ENCODE measurements at places on chromosomes 6 and 20.

DNA sequence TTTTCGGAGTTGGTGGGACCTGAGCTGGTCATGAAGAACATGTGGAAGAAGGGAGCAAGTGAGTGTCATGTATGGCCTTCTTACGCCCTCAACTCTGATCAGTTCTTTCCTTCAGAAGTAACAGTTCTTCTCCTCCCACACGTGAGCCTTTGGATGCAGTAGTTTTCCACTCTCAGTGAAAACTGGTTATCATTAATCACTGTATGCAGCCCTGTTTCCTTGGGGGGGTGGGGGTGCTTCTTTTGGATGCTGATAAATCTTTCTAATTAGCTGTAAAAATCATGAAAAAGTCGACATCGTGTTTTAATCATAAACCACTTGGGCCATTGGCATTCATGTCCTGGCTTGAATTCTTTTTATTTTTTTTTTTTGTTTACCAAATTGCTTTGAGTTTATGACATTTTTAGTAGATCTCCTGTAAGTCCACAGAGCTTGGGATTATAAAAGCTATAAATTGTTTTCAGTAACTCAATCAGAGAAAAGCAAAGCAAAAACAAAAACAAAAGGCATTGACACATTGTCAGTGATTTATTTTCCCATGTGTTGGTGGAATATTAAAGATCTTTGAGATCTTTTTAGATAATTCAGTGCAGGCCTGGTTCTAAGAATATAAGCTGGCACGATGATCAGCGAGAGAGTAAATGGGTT, 84.8 kb downstream of the TRMT11 start:
- no peak for DNase-seq

- DNase-seq = no peak
Measured at GRCh38 chr6:30686009-30686907, at the start of gene PPP1R18. Gene PPP1R18, minus strand, starts transcription at chr6:30686645. Its CDS starts 627 bp downstream, at chr6:30686018.

GRCh38 chr6:6981681-6982322, 126.0 kb upstream of the RREB1 start:
- no peak for DNase-seq

DNA sequence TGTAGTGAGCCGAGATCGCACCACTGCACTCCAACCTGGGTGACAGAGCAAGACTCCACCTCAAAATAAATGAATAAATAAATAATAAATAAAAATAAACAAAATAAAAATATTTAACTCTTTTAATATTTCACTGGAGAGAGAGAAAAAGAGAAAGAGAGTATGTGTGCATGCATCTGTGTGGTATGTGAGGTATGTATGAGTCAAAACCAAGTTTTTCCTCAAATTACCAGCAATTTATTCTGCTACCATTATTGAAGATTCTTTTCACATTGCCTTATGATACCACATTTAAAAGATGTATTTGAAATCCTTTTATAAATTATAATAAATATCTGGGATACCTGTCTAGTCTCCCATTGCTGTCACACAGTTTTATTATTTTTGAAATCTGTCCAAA, 122.1 kb downstream of the CD164 start:
- no peak for DNase-seq

DNA sequence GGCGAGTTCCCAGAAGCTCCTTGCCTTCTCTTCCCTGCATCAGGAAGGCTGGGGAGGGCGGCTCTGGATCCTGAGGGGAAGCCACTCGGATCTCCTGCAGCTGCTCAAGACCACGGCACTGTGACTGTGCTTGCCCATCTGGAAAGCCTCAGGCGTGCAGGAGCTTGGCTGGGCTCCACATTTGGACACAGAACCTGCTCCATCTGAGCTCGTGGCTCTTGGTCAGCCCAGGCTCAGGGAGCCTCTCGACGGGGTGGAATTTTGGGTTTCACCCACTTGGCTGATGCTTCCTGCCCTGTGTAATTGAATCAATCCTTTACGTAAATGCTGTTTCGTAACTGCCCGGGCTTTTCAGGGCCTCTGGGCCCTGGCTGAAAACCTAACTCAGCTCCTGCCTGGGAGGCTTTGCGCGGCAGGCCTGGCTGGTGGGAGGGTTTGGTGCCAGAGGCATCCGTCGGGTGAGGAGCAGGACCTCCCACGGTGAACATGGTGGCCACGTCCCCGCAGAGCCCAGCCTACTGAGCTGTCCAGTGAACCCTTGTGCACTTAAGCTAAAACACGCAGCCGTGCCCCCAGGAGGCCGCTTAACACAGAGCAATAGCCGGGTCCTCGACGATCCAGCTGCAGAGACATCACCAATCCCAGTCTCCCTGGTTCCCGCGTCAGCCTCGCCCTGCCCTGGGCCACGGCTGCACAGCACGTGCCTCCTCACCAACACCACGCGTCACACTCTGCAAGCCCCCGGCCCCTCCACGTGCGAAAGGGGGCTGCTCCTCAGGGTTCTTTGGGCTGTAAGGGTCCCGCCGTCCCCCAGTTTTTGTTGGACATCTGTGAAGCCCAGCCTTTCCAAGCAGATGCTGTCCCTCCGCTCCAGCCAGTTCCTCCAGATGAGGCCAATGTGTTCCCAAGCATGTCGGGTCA, 241.0 kb downstream of the DLL1 start:
- DNase-seq = no peak

DNA sequence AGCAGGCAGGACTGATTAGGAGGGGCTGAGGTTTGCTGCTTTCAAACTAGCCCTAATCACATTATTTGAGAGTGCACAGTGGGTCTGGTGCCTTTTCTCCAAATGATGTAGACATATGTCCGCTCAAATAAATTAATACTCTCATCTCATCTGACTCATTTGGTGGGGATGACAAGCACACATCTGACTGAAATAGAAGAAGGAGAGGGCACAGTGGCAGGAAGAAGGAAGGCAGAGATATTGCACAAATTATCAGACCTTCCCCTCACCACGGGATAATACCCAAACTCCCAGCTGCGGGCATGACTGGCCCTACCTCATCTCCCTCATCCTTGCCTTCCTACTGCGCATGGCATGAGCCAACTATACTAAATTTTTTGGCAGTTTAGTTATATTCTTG, 33.9 kb upstream of the TNFRSF21 start:
- no peak for DNase-seq

DNA sequence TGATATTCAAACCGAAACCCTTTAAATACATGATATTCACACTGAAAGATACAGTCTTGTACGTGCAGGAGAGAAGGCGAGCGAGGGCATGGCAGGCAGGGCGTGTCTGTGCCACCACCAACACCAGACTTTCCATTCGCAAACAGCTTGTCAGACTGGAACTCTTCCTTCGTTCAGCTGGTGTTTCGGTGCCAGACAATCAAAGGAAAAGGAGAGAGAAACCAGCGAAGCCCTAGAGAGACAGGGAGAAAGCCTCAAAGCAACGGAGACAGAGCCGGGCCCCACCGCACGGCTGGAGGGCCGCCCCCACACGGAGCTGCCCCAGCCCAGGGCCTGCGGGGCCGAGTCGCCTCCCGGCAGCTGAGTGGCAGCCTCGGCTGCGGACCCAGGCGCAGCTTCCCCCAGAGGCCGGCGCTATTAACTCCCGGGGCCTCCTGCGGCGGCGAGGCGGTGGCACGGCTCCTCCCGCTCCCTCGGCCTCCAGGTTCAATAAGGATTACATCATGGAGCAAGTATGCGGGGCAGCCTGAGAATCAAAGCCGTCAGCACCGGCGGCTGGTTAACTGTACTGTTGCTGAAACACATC, 32.1 kb upstream of the NR2E1 start:
- peak; percentile 73 for DNase-seq

GRCh38 chr20:22001886-22002285, 296.4 kb downstream of the PAX1 start:
- DNase-seq = no peak

- DNase-seq = no peak
Measured at GRCh38 chr6:70839286-70840266, 117.3 kb downstream of the B3GAT2 start.

DNA sequence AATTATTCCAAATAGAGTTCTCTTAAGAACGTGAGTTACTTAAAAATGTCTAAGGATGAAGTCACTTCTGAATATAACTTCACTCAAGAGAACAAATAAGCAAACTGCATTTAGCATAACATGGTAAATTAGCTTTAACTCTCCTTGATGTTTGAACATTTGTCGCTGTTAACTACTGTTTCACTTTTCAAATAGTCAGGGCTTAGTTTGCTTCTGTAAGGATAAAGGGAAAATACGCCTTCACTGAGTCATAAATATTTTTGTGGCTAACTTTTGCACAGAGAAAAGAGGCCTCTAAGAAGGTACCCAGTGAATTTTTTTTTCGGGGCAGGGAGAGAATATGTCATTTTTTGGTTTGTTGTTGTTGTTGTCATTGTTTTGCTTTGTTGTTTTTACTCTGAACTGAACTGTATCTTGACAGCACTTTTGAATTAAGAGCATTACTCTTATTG, 8.1 kb downstream of the PTPN1 start:
- DNase-seq = no peak

- no peak for DNase-seq
Measured at GRCh38 chr6:135270676-135271536, 89.8 kb downstream of the MYB start.

DNA sequence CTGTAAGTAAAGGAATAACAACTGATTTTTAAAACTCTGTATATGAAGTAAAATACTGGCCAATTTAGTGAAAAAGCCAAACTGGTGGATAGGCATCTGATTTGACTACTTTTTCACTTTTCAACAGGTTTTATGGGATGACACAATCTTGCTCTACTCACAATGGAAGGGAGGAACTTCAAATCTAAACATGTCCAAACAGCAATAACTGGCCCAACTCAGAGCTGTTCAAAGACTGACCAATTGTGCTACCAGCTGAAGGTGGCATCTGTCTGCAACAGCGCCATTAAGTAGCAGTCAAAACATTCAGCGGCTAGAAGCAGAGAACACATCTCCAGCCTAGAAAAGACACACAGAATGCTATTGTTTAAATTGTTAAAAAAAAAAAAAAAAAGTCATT, 44.6 kb downstream of the SESN1 start:
- no peak for DNase-seq

- no peak for DNase-seq
Measured at GRCh38 chr6:133225560-133225959, 15.6 kb upstream of the EYA4 start.

- no peak for DNase-seq
Measured at GRCh38 chr6:21759721-21760120, 166.2 kb downstream of the SOX4 start.

- DNase-seq = no peak
Measured at GRCh38 chr6:37903351-37904340, 84.1 kb downstream of the ZFAND3 start.

- no peak for DNase-seq
Measured at GRCh38 chr6:96898241-96898851, 655 bp upstream of the NDUFAF4 start.

DNA sequence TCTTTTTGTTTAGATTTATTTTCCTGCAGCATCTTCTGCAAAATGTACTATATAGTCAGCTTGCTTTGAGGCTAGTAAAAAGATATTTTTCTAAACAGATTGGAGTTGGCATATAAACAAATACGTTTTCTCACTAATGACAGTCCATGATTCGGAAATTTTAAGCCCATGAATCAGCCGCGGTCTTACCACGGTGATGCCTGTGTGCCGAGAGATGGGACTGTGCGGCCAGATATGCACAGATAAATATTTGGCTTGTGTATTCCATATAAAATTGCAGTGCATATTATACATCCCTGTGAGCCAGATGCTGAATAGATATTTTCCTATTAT, 3.2 kb downstream of the FOXC1 start:
- DNase-seq = no peak

DNA sequence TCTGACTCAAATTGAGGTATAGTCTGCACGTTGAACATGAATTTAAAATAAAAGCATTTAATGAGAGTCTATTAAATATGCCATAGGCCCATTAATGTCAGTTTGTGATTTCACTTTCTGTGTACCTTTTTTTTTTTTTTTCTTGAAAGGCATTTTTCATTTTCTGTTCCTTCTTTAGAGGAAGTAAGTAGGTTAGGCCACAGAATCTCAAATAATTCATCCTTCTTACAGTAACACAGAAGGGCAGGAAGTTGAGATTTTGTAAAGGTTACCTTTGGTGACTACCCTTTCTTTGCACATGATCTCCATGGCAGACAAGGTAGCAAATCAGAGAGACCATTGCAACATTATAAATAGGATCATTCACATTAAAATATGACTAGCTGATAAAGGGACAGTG, 9.6 kb downstream of the L3MBTL3 start:
- no peak for DNase-seq

DNA sequence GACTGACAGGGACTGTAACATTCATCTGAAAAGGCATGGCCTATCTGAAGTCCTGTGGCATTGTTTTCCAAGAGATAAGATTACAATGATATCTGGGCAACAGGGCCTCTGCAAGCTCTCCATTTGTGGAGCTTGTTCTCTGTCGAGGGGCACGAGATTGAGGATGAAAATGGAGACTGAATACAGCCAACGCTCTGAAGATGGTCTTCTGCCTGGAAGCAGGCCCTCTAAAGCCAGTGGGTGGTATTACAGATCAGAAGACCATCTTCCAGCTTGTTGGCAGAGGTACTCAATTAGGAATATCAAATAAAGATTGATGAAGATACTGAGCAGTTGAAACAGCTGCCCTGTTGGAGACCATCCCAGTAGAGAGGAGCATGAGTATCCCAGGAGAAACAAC, 288.2 kb downstream of the CENPW start:
- no peak for DNase-seq

DNA sequence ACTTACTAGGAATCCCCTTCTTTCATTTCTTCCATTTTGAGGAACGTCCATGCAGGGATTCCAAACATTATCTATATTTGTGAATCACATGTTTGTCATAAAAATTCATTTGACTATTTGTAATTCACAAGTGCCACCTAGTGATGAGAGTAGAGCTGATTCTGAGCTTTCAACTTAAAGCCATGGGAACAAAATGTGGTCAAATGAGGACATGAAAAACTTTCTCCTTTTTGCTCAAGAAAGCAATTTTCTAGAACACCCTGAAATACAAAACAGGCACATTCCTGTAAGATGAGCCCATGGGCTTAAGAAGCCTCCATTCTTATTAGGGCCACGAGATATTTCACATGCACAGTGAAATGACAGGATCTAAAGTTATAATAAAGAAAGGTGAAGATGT, 12.3 kb downstream of the MAP3K7 start:
- no peak for DNase-seq

- no peak for DNase-seq
Measured at GRCh38 chr20:1083431-1084080, 34.8 kb upstream of the PSMF1 start.

GRCh38 chr6:160141001-160141726, 19.5 kb downstream of the SLC22A1 start:
- DNase-seq = no peak

- no peak for DNase-seq
Measured at GRCh38 chr6:52745764-52746201, 17.5 kb downstream of the GSTA2 start.

DNA sequence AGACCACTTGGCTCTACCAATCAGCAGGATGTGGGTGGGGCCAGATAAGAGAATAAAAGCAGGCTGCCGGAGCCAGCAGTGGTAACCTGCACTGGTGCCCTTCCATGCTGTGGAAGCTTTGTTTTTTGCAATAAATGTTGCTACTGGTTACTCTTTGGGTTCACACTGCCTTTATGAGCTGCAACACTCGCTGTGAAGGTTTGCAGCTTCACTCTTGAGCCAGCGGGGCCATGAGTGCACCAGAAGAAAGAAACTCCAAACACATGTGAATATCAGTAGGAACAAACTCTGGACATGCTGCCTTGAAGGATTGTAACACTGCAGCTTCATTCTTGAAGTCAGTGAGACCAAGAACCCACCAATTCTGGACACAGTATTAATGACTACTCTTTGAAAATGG, 89.9 kb upstream of the MBOAT1 start:
- DNase-seq = no peak

GRCh38 chr6:122028933-122029522, 370.4 kb upstream of the HSF2 start:
- no peak for DNase-seq

All from HTR-8/SVneo (cell line).